ENCODE measurements at places on chromosomes 2 and 18. TPM values are rescaled to one million over a fixed set of nuclear protein-coding genes. Genes with fewer than 3 reads are reported as not detected.
A peak's percentile ranks its signal among the peaks of the same experiment; 100 is the strongest.

The MTCL1 gene
- total RNA-seq = 0.69 TPM

GRCh38 chr18:3230401-3231334, 10.9 kb upstream of the MYOM1 start:
- peaks cover 3% of the 10 kb centered on the region for H3K4me1 ChIP-seq
- no peak overlapping the region for H3K27ac ChIP-seq
- no peak overlapping the region for H3K4me3 ChIP-seq
- DNase-seq = no peak

The SIGLEC15 gene
- not detected for total RNA-seq

DNA sequence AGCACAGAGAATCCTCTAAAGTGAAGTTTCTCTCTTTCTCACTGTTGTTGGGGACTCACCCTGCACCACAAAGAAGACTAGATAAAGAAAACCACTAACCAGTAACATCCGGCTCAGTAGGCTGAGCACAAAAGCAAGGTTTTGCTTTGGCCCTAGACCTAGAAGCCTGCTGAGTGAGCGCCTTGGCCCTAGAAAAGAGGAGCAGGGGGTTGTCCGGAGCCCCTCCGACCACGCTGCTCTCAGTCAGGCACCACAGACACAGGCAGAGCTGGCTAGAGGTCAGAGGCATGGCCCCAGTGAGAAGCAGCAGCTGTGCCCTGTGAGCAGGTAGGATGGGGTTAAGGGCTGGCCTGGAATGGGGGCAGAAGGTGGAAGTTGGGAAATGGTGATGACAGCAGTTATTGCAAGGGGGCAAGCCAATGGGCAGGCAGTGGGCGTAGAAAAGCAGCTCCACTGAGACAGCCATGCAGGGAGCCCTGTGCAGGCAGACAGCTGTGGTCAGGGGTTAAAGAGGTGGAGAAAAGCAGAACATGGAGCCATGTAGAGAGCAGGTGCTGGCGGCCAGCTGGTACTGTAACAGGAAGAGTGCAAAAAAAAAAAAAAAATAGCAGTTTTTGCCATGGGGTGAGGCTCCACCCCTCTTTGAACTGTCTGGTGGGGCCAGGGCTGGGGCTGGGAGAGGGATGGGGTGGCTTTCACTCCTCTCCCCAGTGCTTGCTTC, 36.9 kb upstream of the SLC14A1 start:
- DNase-seq = peak; percentile 79
- H3K27ac ChIP-seq = peak overlapping the region; percentile 99
- peaks cover 3% of the 10 kb centered on the region for H3K36me3 ChIP-seq
- H3K4me3 ChIP-seq = peak overlapping the region; percentile 94

DNA sequence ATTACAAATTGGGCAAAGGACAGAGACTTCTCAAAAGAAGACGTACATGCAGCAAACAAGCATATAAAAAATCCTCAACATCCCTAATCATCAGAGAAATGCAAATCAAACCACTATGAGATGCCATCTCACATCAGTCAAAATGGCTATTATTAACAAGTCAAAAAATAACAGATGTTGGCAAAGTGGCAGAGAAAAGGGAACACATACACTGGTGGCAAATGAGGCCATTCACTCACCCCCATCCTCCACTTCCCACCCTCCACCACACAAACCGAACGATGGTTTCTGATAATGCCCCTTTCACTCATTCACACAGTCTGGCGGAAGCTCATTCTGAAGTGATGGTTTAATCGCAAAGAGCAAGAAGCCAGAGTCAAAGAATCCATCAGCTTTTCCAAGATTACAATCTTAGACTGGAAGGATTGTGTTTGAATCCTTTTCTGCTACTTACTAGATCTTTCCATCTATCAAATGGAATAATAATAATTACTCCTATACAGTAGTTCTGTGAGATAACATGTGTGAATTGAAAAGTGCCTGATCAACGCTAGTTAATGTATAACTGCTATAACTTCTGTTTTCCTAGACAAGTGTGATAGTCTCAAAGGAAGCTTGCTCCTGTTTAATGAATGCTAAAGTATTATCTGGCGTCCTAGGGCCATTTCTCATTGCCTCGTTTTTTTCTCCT, 16.9 kb upstream of the CD28 start:
- H3K27me3 ChIP-seq = peaks cover 2% of the 10 kb centered on the region
- no peaks in the 10 kb centered on the region for H3K36me3 ChIP-seq
- peaks cover 8% of the 10 kb centered on the region for H3K4me1 ChIP-seq
- no peak for DNase-seq
- H3K4me3 ChIP-seq = no peak overlapping the region

DNA sequence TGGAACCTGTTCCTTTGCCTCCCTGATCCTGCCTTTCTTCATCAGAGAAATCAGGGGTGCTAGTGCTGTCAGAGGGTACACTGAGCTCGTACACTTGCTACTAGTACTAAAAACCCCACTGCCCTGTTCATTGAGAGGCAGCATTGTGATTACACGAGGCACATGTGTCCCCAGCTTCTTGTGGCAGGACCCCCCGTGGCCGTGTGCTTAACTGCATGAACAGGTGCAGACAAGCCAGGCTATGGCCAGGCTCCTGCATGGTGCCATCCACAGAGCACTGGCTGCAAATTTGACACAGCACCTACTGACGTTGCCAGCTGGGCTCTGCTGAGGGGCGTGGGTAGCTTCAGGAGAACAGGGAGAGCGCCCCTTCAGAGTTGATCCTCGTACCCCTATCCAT, 248.4 kb downstream of the GLI2 start:
- DNase-seq = no peak
- no peaks in the 10 kb centered on the region for H3K36me3 ChIP-seq
- no peaks in the 10 kb centered on the region for H3K4me1 ChIP-seq

- peaks cover 5% of the 10 kb centered on the region for H3K4me1 ChIP-seq
- no peaks in the 10 kb centered on the region for H3K36me3 ChIP-seq
- H3K27ac ChIP-seq = no peak overlapping the region
- no peak for DNase-seq
- no peak overlapping the region for H3K4me3 ChIP-seq
- H3K27me3 ChIP-seq = peaks cover 2% of the 10 kb centered on the region
Observed at GRCh38 chr2:236627841-236628240, 58.2 kb downstream of the ACKR3 start.

DNA sequence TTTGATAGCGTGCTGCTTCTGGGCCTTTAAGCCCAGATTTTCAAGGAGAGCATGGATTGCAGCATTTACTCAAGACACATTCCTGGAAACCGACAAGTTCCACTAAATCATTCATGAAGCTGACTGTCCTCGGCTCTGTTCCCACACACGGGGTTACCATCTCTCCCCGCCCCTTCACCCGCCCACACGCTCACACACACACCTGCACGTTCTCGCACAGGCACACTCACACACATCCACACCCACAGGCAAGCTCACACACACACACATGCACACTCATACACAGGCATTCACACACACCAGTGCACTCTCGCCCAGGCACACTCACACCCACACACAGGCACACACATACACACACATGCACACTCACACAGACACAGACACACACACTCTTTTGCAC, 150.0 kb upstream of the AGAP1 start:
- H3K27ac ChIP-seq = no peak overlapping the region
- H3K4me3 ChIP-seq = no peak overlapping the region
- no peak for DNase-seq
- H3K4me1 ChIP-seq = no peaks in the 10 kb centered on the region
- H3K27me3 ChIP-seq = no peaks in the 10 kb centered on the region

DNA sequence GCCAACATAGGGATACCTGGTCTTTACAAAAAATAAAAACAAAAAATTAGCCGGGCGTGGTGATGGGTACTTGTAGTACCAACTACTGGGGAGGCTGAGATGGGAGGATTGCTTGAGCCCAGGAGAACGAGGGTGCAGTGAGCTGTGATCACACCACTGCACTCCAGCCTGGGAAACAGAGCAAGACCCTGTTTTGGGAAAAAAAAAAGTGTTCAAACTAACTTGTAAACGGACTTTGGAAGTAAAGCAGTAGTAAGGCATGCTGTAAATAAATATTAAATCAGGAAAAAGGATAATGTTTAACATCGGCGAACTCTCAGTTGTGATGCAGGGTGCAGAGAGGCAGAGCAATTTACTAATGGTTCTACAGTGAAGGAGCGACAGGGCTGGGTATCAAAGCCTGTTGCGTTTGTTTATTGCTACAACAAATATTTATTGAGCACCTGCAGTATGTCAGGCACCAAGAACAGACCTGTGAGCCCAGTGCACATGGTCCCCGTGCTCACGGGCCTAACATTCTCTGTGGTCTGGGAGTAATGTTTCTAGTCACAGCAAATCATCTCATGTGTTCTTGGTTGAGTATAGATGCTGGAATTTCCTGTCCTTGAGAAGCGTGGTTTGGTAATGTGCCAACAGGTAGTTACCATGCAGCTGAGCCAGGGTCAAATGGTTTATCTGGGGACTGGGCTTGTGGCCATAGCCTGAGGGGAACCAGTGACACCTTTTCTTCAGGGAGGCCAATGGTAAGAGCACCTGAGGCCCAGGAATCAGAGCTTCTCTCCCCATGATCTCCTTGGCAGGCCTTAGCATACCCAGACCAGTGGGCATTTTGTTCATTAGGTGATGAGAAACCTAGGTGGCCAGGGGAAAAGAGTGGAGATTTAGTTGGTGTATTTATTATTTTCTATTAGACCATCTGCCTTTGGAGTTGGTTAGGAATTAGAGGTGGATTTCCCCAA, 27.9 kb upstream of the GREB1 start:
- H3K4me3 ChIP-seq = no peak overlapping the region
- no peaks in the 10 kb centered on the region for H3K4me1 ChIP-seq
- H3K27ac ChIP-seq = no peak overlapping the region
- no peaks in the 10 kb centered on the region for H3K36me3 ChIP-seq

The RNF138 gene
- 83.6 TPM for total RNA-seq

DNA sequence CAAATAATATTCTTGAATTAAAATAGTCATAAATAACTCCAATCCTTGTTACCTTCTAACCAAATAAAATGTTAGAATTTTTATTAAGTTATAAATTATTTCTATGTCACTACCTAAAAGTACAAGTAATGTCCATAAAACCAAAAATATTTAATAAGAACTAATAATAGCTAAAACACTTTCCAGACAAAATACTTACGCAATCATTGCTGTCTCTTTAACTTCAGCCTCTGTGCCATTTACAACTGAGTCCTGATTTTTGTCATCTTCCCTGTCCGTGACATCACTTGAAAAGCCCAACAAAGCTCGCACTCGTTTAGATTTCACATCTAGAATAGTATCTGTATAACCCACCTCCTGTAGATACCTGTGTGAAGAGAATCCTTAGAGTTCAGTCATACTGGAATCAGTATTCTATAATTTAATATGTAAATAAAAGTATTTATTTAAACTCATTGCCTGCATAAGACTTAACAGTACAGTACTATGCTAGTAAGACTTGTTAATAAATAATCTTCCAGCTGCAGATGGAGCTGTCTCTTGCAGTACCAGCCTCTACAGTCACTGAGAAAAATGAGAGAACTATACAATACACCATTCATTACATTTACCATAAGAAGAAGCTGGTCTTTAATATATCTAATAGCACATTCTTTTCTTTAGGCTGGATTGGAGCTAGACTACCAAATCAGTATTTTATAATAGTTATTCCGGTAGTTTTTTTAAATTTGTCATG, 63.8 kb downstream of the STRN start:
- H3K27me3 ChIP-seq = no peaks in the 10 kb centered on the region
- H3K27ac ChIP-seq = no peak overlapping the region
- H3K36me3 ChIP-seq = peaks cover 10% of the 10 kb centered on the region
- DNase-seq = no peak
- H3K4me1 ChIP-seq = no peaks in the 10 kb centered on the region
- no peak overlapping the region for H3K4me3 ChIP-seq

DNA sequence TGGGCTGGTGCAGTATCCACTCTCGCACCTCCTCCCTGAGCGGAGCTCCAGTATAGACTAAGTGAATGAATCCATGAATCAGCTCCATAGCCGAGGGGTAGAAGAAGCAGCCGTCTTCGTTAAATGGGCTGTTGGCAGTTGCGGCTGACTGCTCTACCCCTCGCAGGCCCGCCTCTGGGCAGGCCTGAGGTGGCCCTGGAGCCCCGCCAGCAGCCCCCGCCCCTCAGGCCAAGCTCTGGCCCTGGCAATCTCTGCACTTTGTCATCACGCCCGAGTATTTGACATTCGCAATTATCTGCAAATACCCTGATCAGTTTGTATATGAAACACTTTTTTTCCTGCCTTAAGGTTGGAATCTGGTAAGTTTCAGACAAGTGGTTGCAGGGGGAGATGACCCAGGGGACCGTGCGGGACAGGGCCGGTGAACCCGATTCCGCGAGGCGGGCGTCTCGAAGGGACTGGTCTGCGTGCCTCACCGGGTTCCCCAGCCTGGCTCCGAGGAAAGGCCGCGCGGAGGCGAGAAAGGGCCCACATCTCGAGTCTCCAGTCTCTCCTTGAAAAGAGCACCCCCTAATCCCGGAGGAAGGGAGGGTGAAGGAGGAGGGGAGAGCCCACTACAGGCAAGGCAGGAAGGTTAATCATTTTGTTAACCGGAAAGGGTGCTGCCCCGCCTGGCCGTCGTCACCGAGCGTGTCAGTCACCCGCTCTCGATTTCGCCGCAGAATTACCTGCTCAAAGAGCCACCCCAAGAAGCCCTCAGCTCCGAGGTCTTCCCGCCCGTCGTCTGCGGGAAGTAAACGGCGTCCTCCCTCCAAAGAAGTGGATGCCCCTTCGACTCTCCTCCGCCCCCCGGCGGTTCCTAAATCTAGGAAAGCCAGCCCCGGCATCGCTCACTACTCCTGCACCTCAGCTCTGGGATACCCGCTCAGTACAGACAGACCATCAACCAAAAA, 11.1 kb upstream of the SATB2 start:
- peak overlapping the region; percentile 34 for H3K27ac ChIP-seq
- H3K4me3 ChIP-seq = peak overlapping the region; percentile 13
- H3K27me3 ChIP-seq = peaks cover 85% of the 10 kb centered on the region
- H3K4me1 ChIP-seq = peaks cover 6% of the 10 kb centered on the region

GRCh38 chr2:38875227-38875575, 533 bp downstream of the DHX57 start:
- DNase-seq = no peak
- H3K4me1 ChIP-seq = peaks cover 15% of the 10 kb centered on the region
- H3K27ac ChIP-seq = peak overlapping the region; percentile 86
- H3K36me3 ChIP-seq = peaks cover 12% of the 10 kb centered on the region
- peak overlapping the region; percentile 97 for H3K4me3 ChIP-seq

GRCh38 chr2:119465687-119466086, 34.0 kb downstream of the TMEM37 start:
- no peaks in the 10 kb centered on the region for H3K4me1 ChIP-seq
- H3K36me3 ChIP-seq = no peaks in the 10 kb centered on the region
- no peak for DNase-seq
- no peaks in the 10 kb centered on the region for H3K27me3 ChIP-seq
